ENCODE measurements at places on chromosomes 2 and 18.
A peak's percentile ranks its signal among the peaks of the same experiment; 100 is the strongest.

- H3K4me1 ChIP-seq: peaks cover 12% of the 10 kb centered on the region
- no peak overlapping the region for H3K27ac ChIP-seq
- ATAC-seq: no peak
- no peaks in the 10 kb centered on the region for H3K36me3 ChIP-seq
- H3K4me3 ChIP-seq: no peak overlapping the region
Observed at GRCh38 chr2:216148983-216149382, 39.8 kb downstream of the XRCC5 start.

DNA sequence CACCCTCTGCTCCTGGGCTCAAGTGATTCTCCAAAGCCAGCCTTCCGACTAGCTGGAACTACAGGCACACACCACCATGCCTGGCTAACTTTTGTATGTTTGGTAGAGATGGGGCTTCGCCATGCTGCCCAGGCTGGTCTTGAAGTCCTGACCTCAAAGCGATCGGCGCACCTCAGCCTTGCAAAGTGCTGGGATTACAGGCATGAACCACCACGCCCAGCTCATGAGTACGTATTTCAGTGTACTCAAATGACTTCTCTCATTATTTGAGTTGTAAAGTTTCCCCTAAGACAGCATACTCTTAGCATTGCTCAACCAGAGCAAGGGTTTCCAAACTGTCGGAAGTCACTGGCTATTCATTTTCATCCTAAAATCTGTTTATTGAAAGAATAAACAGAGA lies 40.3 kb downstream of the IMPA2 start:
- ATAC-seq: no peak
- no peaks in the 10 kb centered on the region for H3K4me1 ChIP-seq
- H3K36me3 ChIP-seq: no peaks in the 10 kb centered on the region
- H3K27ac ChIP-seq: no peak overlapping the region

DNA sequence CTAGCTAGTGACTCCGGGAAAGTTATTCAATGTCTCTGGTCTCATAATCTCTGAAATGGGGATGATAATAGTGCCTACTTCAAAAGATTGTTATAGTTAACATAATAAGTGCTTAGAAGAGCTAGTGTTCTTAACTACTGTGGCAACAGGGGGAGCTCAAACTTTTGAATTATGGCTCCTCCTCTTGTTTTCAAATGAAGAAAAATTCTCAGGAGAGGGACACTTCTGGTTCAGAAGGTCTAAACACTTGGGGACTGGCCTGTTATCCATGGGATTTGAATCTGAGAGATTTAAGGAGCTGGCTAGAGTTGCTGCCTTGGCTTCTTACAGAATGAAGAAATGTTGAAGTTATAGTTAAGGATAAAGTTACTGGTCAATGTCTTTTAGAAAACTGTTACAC lies 92.2 kb upstream of the ITGB6 start:
- no peak overlapping the region for H3K4me3 ChIP-seq
- no peak for ATAC-seq
- H3K27me3 ChIP-seq: no peaks in the 10 kb centered on the region
- peaks cover 41% of the 10 kb centered on the region for H3K4me1 ChIP-seq
- H3K36me3 ChIP-seq: peaks cover 72% of the 10 kb centered on the region

- H3K36me3 ChIP-seq: peaks cover 11% of the 10 kb centered on the region
- peaks cover 5% of the 10 kb centered on the region for H3K4me1 ChIP-seq
- no peak for ATAC-seq
- H3K27ac ChIP-seq: no peak overlapping the region
- H3K27me3 ChIP-seq: no peaks in the 10 kb centered on the region
Observed at GRCh38 chr18:35491700-35492077, 6.1 kb downstream of the INO80C start.

DNA sequence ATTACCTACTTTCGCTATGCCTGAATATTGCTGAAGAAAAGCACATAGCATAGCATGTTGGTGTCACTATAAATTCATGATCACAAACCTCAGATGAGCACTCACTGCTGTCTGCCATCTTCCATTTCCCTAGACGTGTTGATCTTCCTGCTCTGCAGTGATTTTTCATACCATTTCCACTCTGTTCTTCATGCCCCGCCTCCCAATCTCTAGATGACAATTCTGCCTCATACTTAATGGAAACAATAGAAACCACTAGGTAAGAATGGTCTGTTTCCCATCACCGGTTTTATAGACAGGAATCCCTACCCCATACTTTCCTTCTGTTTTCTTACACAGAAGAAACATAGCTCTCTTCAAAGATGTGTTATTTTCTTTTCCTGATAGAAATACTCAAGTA lies 63.8 kb downstream of the PIK3C3 start:
- H3K27ac ChIP-seq: no peak overlapping the region
- ATAC-seq: peak; percentile 52
- H3K27me3 ChIP-seq: no peaks in the 10 kb centered on the region
- H3K4me3 ChIP-seq: no peak overlapping the region

DNA sequence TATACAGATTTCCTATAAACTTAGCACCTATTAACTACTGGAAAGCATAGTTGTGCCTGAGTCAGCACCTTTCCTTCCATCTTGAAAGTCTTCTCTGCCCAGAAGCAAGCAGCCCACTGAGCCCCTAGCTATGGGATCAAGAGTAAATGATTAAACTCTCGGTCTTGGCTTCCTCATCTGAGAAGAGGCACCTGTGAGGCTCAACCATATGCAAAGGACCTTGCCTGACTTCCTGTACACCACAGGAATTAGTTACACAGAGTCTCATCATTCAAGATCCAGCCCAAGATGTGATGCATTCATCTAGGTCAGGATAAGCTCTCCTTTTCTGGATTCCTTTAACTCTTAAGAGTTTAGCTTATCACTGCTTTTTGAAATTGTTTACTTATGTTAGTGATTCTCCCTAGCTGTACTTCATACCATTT lies 96.0 kb downstream of the CDH2 start:
- no peak for ATAC-seq
- no peaks in the 10 kb centered on the region for H3K27me3 ChIP-seq
- no peaks in the 10 kb centered on the region for H3K4me1 ChIP-seq

- no peaks in the 10 kb centered on the region for H3K36me3 ChIP-seq
- peaks cover 19% of the 10 kb centered on the region for H3K27me3 ChIP-seq
- ATAC-seq: no peak
- no peak overlapping the region for H3K27ac ChIP-seq
- H3K4me1 ChIP-seq: no peaks in the 10 kb centered on the region
Observed at GRCh38 chr2:15855766-15856260, 84.5 kb upstream of the MYCN start.

DNA sequence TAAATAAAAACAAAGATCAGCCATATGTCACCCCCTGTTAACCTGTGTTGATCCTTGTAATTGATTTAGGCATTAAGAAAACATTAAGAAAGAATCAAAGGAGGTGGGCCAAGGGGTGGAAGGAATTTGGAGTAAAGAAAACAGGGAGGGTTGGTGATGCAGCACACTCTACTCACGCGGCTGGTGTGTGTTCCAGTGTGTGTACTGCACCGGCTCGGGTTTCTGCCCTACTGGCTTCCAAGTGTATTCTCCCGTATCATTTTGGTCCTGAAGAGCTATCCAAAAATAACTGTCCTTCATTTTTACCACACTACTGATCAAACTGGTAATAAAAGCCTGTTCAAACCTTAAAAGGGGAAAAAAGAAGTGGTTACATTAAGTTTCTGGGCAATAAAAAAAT lies 56.9 kb downstream of the PLA2R1 start:
- H3K36me3 ChIP-seq: no peaks in the 10 kb centered on the region
- no peak overlapping the region for H3K4me3 ChIP-seq
- no peak overlapping the region for H3K27ac ChIP-seq
- no peaks in the 10 kb centered on the region for H3K4me1 ChIP-seq
- ATAC-seq: no peak

DNA sequence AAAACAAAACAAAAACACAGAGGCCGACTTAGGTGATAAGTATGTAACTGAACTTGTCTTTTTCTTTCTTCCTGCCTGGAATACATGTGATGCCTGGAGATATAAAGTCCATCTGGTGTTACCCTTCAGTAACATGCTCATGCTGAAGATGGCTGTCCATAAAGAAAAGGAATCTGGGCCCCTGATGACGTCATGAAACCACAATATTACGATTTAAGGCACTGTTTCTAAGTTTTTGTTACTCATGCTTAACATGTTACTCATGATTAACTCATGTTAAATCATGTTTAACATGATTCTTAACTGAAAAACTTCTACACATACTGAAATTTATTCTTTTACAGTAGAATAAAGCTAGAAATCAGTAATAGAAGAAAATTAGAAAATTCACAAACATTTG lies 49.0 kb downstream of the STRADB start:
- no peak for ATAC-seq
- no peaks in the 10 kb centered on the region for H3K36me3 ChIP-seq
- H3K4me1 ChIP-seq: no peaks in the 10 kb centered on the region

DNA sequence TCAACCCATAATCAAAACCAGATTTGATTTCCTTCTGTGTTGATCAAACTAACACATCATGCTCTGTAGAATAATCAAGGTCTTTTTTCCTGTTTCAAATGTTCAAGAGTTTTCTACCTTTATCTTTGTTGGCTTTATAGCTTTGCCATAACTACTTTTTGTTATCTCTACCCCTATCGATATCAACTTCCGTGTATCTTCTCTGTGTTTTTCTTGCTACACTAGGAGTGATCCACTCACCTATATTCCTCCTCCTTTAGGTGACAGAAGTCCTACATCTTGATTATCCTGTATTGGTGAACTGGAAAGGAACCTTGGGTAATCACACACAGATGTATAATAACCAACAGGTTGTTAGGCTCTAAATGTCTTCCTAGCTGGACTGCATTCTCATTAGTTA lies 85.5 kb downstream of the LTBP1 start:
- no peak for ATAC-seq
- no peak overlapping the region for H3K4me3 ChIP-seq
- H3K27me3 ChIP-seq: peaks cover 18% of the 10 kb centered on the region
- H3K4me1 ChIP-seq: no peaks in the 10 kb centered on the region

DNA sequence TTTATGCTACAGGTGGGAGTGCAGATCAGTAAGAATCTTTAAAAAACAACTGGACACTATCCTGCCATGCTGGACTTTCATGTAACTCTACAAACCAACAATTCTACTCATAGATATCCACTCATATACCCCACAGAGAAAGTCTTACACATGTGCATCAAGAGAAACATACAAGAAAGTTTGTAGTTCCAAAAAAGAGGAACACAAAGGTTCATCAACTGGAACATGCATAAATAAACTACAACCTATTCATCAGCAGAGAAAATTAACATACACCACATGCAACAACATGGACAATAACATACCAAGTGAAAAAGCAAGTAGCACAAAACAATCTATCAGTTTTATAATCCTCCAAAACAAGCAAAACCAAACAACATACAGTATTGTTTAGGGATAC lies 17.0 kb downstream of the TCF4 start:
- H3K27me3 ChIP-seq: no peaks in the 10 kb centered on the region
- H3K4me1 ChIP-seq: no peaks in the 10 kb centered on the region
- ATAC-seq: no peak

DNA sequence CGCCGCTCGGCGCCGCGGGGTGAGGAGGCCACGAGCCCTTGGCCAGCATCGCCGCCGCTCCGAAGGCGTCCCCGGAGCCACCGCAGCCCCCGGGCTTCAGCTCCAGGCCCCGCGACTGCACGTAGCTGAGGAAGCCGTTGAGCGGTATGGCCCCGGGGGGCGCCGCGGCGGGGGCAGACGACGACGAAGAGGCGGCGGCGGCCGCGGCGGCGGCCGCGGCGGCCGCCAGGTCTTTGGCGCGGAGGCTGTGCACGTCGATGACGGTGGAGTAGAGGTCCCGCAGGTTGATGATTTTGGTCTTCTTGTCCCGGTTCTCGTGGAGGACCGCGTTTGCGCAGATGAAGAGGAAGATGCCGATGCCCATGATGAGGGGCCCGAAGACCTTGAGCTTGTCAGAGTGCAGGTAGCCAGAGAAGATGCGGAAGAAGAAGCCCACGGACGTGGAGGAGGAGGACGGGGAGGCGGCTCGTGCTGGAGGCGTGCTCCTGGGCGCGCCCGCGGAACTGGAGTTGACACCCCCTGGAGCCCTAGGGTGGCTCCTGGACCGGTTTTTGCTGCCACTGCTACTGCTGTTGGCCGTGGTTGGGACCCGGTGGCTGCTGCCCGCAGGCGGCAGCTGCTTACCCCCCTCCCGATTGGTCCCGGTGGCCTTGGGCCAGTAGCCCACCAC lies 4.0 kb downstream of the TMEM200C start:
- H3K27me3 ChIP-seq: peaks cover 50% of the 10 kb centered on the region
- no peaks in the 10 kb centered on the region for H3K36me3 ChIP-seq
- H3K4me1 ChIP-seq: no peaks in the 10 kb centered on the region
- ATAC-seq: no peak
- peak overlapping the region; percentile 28 for H3K4me3 ChIP-seq
- H3K27ac ChIP-seq: no peak overlapping the region

DNA sequence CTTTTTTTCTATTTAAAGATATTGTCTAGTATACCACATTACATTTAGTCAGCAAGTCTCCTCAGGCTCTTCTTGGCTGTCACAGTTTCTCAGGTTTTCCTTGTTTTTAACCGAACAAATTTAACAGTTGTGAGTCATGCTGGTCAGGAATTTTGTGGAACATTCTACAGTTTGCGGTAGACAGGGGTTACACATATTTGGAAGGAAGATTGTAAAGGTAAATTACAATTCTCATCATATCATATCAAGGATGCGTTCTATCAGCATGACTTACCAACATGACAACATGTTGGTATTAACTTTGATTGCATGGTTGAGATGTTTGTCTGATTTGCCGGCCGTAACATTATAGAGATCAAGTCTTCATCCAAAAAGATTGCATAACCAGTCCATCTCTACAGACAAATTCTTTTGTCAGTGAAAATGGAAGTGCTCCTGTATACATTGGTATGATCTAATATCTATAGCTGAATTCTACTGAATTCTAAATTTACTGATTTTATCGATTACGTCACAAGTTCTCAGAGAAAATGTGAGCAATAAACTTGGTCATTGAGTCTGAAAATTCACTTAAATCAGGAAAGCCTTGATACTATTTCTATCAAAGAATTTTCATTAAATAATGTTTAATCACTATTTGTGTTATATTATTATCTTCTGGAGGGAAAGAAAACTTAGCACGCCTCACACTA lies 664.4 kb upstream of the SLC8A1 start:
- no peak for ATAC-seq
- H3K27me3 ChIP-seq: no peaks in the 10 kb centered on the region
- H3K36me3 ChIP-seq: no peaks in the 10 kb centered on the region
- H3K4me3 ChIP-seq: no peak overlapping the region

DNA sequence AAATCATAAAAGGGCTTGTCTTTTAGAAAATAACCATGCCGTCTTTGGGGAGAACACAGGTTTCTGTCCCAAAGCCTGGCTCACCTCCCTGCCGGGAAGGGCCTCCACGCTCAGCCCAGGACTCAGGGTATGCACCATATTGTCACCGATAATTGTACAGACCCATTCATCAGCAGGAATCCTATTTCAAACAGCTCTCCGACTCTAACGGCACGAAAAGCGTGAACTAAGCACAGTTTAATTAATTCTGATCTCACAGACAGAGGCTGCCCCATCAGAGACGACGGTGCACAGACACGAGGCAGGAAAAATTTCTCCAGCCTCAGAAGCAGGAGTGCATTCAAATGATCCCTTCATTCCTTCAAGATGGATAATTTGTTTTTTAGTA lies 276.2 kb downstream of the MYCN start:
- peaks cover 10% of the 10 kb centered on the region for H3K27me3 ChIP-seq
- no peak overlapping the region for H3K27ac ChIP-seq
- no peaks in the 10 kb centered on the region for H3K36me3 ChIP-seq
- peaks cover 2% of the 10 kb centered on the region for H3K4me1 ChIP-seq
- no peak for ATAC-seq

- no peaks in the 10 kb centered on the region for H3K36me3 ChIP-seq
- no peak overlapping the region for H3K27ac ChIP-seq
- ATAC-seq: no peak
Observed at GRCh38 chr2:60445684-60446179, 107.7 kb downstream of the BCL11A start.

Data from activated T-helper 17 cell treated with anti-CD3 and anti-CD28 coated beads, Interleukin-2, amount 50 U/mL, for 72 hours (primary cell).